Mesenteric fat pad (tissue), 1 donor: ENCODE measurements at places on chromosomes 7 and 10. TPM values are rescaled to one million over a fixed set of nuclear protein-coding genes. Genes with fewer than 3 reads are reported as not detected.

Gene ANAPC16
- 80.9 TPM for total RNA-seq

Gene PLXNA4
- 133 TPM for total RNA-seq

Gene ZNF467
- total RNA-seq, result 11.5 TPM

Gene CPA5
- not detected for total RNA-seq

Gene ERVW-1
- total RNA-seq, result not detected

Gene MSMB
- not detected for total RNA-seq

Gene CAMK2B
- total RNA-seq, result 1.2 TPM

Gene MBL2
- not detected for total RNA-seq

Gene LOXL4
- 39.6 TPM for total RNA-seq
